Left kidney (tissue), 8 donors: ENCODE measurements at places on chromosomes 4 and X.

- DNase-seq: no peak
Observed at GRCh38 chr4:76513482-76513881, 78.5 kb downstream of the SHROOM3 start.

DNA sequence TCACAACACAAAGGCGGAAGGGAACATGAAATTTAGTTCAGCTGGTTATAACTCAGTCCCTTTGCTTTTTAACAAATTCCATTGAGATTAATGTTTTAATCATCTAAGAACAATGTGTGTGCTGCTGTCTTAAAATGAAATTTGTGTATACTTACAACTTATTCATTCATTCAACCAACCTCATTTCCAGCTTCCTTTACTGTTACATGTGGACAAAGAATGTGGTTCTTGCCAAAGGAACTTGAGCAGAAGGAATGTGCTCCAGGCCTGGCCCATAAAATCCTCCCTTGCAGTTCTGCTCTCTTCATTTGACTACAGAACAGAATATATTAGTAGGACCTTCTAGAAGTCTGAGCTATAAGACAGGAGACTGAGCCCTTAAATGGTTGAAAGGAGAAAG lies 176.8 kb upstream of the GLRA2 start:
- no peak for DNase-seq

DNA sequence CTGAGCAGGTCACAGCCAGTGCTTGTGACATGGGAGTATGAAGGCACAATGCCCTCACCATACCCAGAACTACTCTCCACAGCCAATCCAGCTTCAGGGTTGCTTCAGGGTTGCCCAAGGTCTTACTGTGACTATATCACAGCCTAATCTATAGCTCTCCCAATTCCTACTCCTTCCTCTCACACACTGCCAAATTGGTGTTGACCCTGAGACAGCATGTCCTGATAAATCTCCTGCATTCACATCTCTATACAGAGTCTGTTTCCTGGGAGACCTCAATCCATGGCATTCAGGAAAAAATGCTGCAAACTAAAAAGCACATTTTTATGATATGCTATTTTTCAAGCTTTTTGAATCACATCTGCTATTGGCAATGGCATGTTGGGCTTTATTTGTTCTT lies 456.7 kb downstream of the GRID2 start:
- DNase-seq: no peak

DNA sequence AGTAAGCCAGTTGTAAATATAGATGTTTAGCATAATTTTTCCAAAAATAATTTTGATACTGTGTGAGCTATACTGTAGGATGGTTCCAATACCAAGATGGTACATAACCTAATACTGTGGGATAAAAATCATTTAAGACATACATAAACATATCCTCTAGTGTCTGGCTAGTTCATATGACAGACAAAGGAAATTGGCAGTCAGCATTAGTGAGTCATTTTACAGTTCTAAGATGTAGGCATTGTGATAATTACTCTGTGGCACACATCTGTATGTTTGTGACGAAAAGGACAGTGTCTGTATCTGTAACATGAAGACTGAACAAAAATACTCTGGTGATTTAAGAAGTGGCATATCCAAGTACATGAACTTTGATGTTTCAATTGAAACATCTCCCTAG lies 49.6 kb downstream of the UGT2A2 start:
- no peak for DNase-seq

- DNase-seq: peak; percentile 4
Observed at GRCh38 chr4:103915224-103915869, 195.6 kb upstream of the TACR3 start.
